ENCODE measurements at places on chromosomes 6 and 20. TPM values are rescaled to one million over a fixed set of nuclear protein-coding genes. Genes with fewer than 3 reads are reported as not detected.

Gene SLC35D3
- polyA plus RNA-seq: not detected

Gene ZBP1
- polyA plus RNA-seq: not detected

Gene MCHR2
- polyA plus RNA-seq: not detected

Gene LPA
- polyA plus RNA-seq: not detected
